Activated naive CD8-positive, alpha-beta T cell treated with anti-CD3 and anti-CD28 coated beads, Interleukin-2, amount 50 U/mL, for 24 hours (primary cell): ENCODE measurements at places on chromosomes 6 and 20.

GRCh38 chr6:89359561-89359960, 7.0 kb upstream of the UBE2J1 start:
- no peak for DNase-seq

GRCh38 chr6:127566651-127567050, 10.3 kb upstream of the C6orf58 start:
- DNase-seq, result no peak

GRCh38 chr6:71965404-71965803, 79.1 kb downstream of the RIMS1 start:
- no peak for DNase-seq

DNA sequence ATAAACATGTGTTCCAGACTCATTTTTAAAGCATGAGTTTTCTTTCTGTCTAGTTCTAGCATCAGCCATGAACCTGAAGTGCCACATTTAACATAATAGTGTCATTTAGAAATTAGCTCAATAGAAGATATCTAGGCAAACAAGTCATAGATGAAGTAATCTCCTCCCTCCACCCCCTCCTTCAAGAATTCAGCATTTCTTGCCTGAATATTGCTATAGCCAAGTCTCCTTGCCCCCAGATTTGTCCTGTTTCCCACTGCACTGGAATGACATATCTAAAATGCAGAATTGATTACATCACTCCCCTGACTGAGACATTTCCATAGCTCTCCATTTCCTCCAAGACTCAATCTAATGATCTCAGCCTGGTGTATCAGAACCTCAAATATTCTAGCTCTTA, 134.9 kb upstream of the BACH2 start:
- DNase-seq, result no peak

DNA sequence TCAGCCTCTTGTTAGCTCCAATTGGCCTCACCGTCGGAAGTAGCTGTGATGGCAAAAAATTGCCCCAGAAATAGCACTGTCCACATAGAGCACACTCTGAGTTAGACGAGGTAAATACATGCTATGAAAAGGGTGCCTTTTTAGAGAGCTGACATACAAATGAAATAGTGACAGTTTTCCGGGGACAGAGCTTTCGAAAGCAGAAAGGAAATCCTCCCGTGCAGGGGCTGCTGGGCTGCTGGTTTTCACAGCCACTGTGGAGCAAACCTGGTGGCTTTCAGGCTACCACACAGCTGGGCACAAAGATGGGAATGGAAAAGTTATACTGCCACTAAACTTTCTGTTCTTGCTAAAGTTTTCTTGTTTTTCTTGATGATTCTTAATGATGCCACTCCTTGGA, 8.3 kb downstream of the SLPI start:
- no peak for DNase-seq

- DNase-seq, result no peak
Measured at GRCh38 chr6:106281088-106281487, 44.5 kb downstream of the ATG5 start.

DNA sequence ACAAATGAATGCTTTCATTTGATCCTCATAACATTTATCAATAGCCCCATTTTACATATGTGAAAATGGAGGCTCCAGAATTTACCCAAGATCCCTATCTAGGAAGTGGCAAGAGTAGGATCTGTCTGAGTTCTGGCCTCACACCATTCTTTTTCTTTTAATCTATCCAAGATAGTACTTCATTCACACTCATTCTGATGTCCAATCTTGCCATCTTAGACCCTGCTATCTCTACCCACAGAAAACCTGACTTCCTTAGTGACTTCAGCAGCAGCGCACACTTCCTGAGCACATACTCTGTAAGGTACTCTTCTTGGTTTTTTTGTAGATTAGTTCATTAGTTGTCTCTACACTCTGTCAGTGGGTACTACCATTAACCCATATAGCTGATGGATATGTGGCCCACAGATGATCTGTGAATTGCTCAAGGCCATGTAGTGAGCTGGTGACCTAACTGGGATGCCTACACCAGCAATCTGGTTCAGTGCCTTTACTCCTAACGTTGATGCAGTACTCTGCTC, 36.3 kb downstream of the COX4I2 start:
- DNase-seq, result no peak

GRCh38 chr20:56453352-56453751, 15.1 kb upstream of the RTF2 start:
- no peak for DNase-seq

GRCh38 chr6:43950731-43951062, 176.6 kb downstream of the MRPL14 start:
- no peak for DNase-seq

- DNase-seq, result no peak
Measured at GRCh38 chr6:159716247-159717096, 10.8 kb upstream of the WTAP start.

GRCh38 chr6:63795006-63795405, 159.4 kb downstream of the PHF3 start:
- no peak for DNase-seq

- DNase-seq, result peak; percentile 41
Measured at GRCh38 chr6:26175428-26176181, 88.4 kb downstream of the HFE start.

DNA sequence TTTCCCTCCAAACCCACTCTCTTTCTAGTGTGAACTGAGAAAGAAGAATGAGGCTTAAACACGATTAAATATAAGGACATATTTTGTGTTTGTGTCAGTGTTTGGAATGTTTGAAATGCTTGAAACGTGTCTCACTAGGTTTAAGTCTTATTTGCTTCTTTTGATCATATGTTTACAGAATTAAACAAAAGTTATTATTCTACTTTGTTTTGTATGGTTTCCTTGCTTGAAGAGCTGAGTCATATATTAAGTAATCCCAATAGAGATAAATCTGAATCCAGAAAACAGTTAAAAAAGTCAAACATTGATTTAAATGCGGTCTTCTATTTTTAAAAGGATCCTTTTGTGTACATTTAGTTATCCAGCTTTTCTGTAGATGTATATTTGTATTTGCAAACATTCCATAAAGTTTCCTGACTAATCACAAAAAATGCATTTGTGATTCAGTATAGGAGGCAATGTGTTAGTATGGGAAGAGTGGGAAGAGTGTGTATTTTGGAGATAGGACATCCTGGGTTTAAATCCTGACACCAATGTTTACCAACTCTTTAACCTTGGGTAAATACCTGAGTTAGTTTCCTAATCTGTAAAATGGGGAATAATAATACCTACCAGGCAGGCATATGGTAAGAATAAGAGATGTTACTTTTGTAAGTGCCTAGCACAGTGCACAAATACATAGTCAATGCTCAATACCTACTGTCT, 72.9 kb downstream of the TSBP1 start:
- DNase-seq, result no peak

- no peak for DNase-seq
Measured at GRCh38 chr6:92459606-92460005, 959.8 kb downstream of the EPHA7 start.

DNA sequence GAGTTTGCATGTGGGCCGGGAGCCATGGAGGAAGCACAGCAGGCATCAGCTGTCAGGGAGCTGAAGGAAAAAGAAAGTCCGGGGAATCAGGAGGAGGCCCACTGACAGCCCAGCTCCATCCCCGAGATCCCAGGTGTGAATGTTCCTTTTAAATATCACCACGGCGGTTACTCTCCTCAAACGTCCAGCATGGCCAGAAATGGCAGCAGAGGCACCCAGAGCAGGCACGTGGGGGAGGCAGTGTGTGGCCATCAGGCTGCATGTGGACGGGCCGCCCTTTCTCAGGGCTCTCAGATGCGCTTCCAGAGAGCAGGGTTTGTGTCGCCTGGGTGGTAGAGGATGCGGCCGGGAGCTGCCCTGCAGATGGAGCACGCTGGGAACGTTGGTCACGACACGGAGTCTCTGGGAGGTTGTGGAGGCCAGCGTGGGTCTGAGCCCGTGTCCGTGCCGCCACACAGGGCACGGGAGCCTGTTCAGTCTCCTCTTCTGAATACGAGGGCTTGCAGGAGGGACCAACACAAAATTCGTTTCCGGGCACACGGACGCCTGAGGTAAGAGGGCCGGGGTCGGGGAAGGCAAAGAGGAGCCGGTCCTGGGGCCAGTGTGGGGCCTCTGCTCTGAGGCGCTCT, 45.3 kb upstream of the DACT2 start:
- DNase-seq, result no peak

DNA sequence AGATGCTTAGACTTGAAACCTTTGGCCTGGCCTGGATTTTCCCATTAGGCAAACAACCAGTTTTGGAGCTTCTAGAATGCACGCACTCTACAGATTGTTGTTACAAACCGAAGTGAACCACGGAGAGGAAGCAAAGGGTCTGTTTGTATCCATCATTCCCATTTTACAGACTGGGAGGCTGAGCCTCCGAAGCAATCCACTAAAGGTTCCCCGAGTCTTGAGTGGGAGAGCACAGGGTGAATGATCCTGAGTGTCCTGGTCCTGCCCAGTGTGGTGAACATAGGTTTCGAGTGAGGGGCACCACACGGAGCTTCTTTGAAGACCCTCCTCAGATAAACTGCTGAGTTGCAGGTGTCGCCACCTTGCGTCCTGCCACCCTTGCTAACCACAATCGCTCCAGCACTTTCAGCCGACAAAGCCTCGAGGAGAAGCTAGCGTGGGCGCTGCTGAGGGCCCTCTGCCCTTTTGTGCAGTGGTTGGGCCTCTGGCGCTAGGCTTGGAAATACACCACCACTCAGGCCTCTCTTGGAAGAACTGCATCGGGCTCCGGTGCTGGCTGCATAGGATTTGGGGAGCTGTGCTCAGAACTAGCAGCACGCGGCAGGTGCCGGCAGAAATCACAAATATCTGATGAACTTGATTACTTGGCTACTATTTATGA, 1.4 kb upstream of the PRDM13 start:
- peak; percentile 6 for DNase-seq

- no peak for DNase-seq
Measured at GRCh38 chr20:11687546-11688292, 230.0 kb upstream of the BTBD3 start.

- DNase-seq, result no peak
Measured at GRCh38 chr6:52632011-52632410, 38.9 kb upstream of the TMEM14A start.

DNA sequence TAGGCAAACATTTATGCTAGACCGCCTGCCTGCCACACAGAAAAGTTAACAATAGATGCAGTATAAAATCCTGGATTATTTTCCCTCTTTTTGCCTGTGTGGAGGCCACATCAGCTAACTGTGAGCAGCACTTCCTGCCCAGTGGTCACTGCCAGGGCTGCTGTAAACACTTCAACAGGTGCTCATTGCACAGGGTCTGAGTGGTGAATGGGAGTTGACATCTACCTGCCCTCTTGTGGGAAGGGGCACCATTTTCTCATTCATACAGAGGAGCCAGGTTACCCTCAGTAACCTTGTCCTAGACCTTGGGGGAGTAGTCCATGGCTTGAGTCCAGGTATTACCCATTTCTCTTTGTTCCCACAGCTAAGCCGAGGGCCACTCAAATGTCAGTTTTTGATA, 235.3 kb downstream of the TMEM242 start:
- DNase-seq, result no peak

DNA sequence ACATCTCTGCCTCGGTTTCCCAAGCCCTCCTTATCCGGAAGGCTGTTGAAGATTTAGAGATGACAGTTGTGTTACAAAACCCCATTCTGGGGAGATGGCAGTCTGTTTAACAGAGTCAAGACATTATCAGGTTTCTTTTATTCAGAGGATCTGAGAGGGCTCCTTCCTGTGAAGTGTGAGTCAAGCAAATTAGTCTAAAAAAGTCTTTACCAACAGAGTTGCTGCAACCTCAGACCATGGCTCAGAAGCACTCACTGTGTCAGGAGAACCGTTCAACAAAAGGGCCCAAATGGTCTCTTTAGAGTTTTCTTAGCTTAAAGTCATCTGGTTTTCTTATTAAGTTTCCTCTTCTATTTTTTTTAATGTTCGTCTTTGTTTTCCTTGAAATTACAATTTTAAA, 717.8 kb downstream of the EPM2A start:
- DNase-seq, result no peak

DNA sequence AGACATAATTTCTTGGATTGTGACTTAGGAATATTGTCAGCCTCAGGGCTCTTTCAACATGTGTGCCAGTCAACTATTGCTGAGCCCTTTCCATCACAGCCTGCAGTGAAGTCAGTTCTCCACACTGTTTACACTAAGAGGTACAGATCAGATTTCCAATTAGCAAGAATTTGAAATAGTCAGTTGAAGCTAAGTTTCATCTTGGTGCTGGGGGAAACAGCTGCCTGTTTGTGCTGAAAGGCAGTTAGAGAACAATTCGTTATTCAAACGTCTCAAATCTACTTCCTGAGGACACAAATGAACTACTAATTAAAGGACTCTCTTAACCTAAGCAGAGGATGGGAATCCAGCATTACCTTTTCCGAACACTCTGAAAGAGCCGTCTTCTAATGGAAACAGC, 25.9 kb downstream of the ADGRF1 start:
- no peak for DNase-seq

DNA sequence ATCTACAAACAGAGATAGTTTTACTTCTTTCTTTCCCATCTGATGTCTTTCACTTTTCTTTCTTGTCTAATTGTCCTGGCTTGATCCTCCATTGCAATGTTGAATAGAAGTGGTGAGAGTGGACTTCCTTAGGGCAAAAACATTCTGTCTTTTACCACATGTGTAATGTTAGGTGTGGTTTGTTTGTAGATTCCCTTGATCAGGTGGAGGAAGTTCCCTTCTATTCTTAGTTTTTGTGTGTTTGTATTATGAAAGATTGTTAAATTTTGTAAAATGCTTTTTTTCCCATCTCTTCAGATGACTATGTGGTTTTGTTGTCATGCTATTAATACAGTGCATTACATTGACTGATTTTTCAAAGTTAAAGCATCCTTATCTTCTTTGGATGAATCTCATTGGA, 41.6 kb upstream of the DUSP22 start:
- DNase-seq, result no peak

- DNase-seq, result no peak
Measured at GRCh38 chr20:6700563-6701329, 66.7 kb upstream of the BMP2 start.

GRCh38 chr6:88442737-88443136, 276.6 kb upstream of the CNR1 start:
- DNase-seq, result no peak

DNA sequence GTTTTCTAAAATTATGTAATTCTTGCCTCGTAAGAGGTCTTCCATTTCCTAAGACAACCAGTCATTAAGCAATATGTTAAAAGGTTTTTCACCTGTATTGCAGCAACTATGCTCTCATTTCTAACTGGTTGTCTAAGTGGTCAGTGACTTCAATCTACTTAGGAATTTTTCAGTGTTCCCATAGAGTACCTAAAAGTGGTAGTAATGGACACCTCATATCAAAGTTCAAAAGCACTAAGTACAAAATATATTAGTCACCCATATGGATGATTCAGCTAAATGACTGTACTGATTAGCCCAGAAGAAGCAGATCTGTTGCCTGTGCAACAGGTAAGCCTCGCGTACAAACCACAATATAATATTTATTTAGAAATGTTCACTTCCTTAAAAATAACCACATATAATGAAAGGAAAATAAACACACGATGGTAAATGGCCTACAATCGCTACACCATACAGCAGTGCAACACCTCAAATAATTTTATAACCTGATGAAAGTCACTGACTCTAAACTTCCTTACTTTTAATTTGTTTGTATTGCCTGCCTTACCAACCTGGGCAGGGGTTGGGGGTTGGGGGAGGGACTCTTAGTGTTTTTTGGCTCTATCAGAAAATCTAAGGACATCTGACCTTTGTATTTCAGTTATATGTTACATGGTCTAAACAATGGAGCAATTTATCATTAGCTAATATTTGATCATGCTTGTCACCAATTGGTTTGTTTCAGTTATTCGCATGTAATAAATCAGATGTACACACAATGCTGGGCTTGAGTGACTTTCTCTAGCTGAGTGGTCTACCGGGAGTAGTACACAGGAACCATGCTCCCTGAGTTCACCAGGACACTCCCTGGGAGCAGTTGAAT, 105.9 kb downstream of the HIVEP2 start:
- no peak for DNase-seq

GRCh38 chr6:2659882-2660281, 90.8 kb downstream of the MYLK4 start:
- no peak for DNase-seq
